ENCODE measurements at places on chromosomes 5 and 9. TPM values are rescaled to one million over a fixed set of nuclear protein-coding genes. Genes with fewer than 3 reads are reported as not detected.

DNA sequence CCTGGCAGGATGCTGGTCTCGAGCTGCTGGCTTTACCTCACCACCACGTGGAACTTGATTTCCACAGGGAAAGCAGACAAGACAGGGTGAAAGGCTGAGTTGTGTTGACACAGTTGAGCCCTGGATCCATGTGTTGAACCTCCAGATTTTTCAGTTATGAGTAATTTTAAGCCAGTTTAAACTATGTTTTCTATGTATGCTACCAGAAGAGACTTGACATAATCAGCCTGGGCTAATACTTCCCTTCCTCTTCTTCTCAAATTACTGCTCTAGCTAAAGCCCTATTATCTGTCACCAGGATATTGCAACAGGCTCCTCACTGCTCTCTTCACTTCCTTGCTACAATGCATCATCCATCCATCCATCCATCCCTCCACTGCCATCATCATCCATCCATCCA, 12.0 kb upstream of the PHYKPL start:
- no peak overlapping the region for H3K4me3 ChIP-seq
- no peaks in the 10 kb centered on the region for H3K4me1 ChIP-seq
- no peaks in the 10 kb centered on the region for H3K36me3 ChIP-seq
- peak; percentile 33 for DNase-seq
- no peak overlapping the region for H3K27ac ChIP-seq

- no peak overlapping the region for H3K4me3 ChIP-seq
- peak overlapping the region; percentile 85 for H3K27ac ChIP-seq
- H3K27me3 ChIP-seq, result no peaks in the 10 kb centered on the region
- peak; percentile 74 for DNase-seq
- no peaks in the 10 kb centered on the region for H3K36me3 ChIP-seq
- H3K4me1 ChIP-seq, result peaks cover 55% of the 10 kb centered on the region
Observed at GRCh38 chr9:91312717-91313325, 48.9 kb downstream of the AUH start.

CAMK2A gene
- 0.13 TPM for total RNA-seq

ENTPD2 gene
- total RNA-seq, result 14.1 TPM

DNA sequence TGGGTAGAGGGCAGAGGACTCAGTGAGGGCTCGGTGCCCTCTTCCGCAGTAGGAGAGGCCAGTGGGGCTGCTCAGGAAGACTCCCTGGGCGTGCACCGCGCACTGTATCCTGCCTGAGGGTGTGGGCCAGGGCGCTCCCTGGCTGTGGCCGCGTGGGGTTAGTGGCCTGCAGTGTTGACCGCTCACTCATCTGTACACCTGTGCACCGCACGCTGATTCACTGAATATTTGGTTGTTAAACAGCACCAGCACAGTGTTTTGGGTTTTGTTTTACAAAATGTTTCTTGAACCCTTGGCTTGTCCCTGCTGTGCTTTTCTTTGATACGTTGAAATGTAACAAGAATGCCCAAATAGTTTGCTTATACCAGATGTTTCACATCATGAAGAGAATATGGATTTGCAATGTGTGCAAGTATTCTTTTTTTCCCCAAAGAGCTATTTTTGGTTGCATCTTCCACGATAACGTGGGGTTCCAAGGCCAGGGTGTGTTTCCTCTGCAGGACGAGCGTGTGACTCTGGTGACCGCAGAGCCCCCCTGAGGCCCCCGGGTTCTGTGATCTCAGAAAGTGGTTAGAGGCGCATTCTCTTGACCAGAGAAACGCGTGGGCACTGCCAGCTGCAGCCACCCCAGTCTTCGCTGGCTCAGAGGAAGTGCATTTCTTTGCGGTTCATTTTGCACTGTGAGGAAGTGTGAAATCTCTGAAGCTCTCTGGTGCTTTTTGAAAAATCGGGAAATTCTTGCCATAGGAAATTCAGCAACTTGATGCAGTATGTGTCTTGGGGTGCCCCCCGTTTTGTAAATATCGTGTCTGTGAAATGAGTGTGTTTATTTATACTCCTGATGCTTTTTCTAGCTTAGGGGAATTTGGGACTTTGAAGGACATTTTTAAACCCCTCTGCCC, 46.9 kb downstream of the AHRR start:
- no peaks in the 10 kb centered on the region for H3K36me3 ChIP-seq
- H3K4me3 ChIP-seq, result no peak overlapping the region
- H3K4me1 ChIP-seq, result no peaks in the 10 kb centered on the region
- no peaks in the 10 kb centered on the region for H3K27me3 ChIP-seq
- DNase-seq, result no peak

CYSRT1 gene
- total RNA-seq, result 9.0 TPM

- no peaks in the 10 kb centered on the region for H3K36me3 ChIP-seq
- no peaks in the 10 kb centered on the region for H3K27me3 ChIP-seq
- H3K4me1 ChIP-seq, result peaks cover 55% of the 10 kb centered on the region
- H3K27ac ChIP-seq, result no peak overlapping the region
- no peak for DNase-seq
Observed at GRCh38 chr5:150644514-150644913, 4.1 kb downstream of the SYNPO start.

DNA sequence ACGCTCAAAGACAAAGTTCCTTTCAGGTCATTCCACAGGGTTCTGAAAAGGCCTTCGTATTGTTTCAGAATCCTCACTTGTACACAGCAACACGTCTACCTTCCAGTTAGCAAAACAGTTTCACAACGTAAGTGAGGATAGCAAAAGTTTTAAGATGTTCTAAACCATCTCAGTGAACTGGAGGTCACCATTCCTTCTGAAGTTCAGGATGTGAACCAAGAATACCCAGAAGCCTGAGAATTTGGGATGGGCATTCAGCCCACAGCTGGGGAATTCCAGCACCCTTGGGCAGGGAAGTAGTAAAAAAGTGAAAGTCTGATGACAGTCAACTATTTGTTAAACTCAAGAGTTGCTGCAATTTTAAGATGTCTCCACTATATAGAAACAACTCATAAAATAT, 224.5 kb downstream of the BNC2 start:
- H3K4me3 ChIP-seq, result no peak overlapping the region
- H3K27ac ChIP-seq, result no peak overlapping the region
- no peak for DNase-seq
- no peaks in the 10 kb centered on the region for H3K4me1 ChIP-seq
- no peaks in the 10 kb centered on the region for H3K36me3 ChIP-seq
